ENCODE measurements at places on chromosomes 1 and 21.

- DNase-seq, result no peak
These were observed 64.2 kb downstream of the GPR137B start for GRCh38 chr1:236206548-236206947.

DNA sequence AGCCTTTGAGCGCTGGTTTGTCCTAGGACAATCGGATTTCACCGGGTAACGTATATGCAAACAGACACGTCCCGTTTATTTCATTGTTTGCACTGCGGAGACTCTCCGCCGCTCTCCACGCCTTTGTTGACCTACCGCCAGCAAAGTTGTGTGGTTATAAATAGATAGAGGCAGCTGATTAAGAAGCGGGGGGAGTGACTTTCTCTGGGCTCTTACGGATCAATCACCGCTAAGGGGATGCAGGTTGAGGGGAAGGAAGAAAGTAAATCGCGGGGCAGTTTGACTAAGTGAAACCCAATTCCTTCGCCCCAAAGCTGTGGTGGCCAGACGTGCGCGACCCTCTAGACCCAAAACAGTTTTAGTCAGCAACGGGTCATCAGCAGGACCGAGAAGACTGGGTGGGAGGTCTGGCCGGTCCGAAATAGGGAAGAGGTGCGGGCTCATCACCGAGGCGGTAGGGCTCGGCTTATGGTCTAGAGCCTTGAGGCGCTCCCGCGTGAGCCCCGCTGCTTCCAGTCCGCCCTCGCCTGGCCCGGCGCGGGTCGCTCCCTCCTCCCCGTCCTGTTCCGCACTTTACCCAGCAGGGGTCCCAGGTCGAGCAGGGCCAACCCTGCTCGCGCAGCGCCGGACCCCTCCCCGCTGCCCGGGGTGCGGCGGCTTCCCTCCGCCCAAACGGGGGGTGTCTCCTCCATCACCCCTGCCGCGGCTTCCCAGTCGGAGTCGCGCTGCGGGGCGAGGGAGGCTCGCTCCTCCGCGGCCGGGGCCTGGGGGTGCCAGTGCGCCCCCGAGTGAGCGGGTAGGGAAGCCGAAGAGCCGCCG is 120.8 kb upstream of the RRP15 start:
- DNase-seq, result peak; percentile 30

DNA sequence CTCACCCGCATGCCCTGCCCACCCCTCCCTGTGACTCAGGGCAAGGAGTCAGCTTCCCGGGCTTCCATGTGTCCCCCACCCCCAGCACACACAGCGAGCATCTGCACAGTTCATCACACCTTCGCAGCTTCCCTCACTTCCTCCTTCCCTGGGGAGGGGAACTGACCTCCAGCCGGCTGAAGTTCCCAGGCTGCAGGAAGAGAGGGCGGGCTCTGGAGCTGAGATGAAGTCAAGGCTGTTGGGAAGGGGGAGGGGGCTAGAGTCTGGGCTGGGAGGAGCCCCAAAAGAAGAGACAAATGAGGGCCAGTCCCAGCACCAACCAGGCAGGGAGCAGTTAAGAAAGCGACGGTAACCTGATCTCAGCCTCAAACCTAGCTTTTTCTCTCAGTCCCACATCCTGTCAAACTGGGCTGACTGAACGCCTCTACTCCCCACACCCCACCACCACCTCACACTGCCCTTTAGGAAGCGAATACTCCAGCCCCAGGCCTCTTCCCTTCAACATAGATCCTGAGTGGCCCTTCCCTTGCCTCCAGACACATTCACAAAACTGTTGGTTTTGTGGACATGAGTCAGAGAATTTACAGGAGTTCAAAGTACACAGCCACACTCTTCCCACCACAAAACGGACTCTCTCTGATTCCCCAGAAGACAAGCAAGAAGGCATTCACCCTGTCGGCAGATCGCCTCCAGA is 1.8 kb downstream of the RHOC start:
- no peak for DNase-seq

DNA sequence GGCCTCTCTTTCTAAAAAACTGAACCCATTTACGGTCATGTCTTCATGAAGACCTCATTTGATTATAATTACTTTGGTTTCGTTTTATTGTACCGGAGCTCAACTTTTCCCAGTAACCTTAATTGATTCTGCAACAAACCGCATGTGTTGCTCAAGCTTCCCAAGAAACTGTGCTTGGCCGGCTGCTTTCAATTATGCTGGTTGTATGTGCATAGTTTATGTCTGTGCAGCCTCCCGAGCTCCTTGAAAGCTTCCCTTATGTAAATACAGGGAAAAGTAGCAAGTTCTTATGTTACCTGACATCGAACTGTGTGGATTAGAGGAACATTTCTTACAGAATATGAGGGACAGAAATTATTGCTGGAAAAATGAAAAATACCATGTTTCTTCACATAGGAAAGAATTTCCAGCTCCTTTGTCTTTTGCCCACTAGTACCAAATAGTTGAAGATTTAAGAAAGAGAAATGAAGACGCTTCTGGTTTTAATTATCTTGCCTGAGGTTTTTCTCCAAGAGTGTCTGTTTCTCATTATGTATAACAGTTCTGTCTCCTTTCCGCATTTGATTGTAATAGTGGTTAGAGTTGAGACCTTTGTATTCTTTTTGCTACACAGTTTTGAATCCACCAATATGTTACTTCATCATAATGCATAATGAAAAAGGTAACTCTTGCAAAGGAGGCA is 2.1 kb downstream of the VCAM1 start:
- no peak for DNase-seq

GRCh38 chr1:112925015-112925414 is 31.0 kb downstream of the SLC16A1 start:
- DNase-seq, result no peak

DNA sequence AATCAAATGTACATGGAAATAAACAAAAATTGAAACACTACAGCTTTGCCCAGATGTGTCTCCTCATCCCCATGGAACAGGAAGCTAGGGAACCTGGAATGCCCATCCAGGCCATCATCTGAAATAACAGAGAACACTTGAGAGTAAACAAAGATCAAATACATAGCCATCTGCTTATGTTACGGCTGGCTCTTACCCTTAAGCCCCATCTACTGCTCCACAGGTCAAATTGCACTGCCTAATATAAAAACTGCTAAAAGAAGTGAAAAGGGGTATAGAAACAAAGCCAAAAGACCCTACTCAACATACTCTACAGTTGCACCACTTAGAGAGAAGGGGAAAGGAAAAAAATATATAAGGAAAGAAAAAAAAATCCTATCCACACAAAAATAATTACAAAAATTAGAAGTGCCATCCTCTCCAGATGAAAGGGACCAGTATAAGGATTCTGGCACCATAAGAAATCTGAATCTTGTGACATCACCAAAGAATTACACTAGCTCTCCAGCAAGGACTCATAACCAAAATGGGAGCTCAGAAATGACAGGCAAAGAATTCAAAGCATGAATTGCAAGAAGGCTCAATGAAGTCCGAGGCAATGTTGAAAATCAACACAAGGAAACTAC is 26.9 kb downstream of the OR6Y1 start:
- DNase-seq, result peak; percentile 22

DNA sequence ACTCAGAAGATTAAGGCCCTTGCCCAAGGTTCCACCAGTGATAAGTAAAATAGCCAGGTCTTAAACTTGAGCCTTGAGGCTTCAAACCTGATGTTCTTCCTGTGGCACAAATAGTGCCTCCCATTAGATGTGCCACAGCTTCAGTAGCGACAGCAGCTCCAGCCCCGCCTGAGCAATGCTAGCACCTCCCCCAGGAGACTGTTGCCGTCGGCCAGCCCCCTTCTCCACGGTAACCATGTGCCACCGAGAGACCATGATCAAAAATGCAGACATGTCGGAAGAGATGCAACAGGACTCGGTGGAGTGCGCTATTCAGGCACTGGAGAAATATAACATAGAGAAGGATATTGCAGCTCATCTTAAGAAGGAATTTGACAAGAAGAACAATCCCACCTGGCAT is 32.2 kb downstream of the KLHDC7A start:
- DNase-seq, result no peak

DNA sequence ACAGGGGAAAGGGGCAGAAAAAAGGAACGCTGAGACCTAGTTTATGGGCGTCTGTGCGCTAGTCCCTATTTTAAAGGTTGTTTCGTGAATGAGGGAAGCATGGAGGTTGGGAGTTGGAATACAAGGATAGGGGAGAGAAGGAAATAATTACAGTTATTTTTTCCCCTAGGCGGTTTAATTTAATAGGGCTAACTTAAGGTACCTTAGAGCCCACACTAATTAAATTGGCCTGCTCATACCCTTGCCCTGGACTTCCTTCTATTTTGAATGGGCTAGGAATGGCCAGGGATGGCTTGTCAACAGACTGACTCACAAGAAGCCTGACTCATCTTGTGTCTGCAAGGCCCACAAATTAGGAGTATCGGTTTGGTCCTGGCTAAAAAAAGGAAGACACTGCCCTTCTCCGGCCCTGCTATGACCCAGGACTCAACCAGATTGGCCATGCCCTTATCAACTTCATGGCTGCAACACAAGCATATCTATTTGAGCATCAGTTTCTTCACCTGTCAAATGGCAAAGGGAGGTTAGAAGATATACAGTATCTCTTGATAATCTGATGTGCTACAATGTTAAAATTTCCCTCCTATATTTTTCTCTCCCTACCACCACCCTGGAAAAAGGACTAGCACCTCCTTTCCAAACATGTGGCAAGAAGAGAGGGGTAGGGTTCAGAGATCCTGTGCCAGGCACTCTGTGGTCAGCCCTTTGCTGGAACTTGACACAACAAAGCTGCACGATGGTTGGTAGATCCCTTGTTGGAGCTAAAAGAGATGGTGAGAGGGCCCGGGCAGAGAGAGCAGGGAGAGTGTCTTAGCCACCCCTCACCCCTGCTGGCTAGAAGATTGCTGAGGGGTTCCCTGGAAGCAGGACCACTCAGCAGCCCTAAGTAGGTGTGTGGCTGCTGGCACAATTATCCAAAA is 2.2 kb upstream of the SSBP3 start:
- DNase-seq, result no peak

DNA sequence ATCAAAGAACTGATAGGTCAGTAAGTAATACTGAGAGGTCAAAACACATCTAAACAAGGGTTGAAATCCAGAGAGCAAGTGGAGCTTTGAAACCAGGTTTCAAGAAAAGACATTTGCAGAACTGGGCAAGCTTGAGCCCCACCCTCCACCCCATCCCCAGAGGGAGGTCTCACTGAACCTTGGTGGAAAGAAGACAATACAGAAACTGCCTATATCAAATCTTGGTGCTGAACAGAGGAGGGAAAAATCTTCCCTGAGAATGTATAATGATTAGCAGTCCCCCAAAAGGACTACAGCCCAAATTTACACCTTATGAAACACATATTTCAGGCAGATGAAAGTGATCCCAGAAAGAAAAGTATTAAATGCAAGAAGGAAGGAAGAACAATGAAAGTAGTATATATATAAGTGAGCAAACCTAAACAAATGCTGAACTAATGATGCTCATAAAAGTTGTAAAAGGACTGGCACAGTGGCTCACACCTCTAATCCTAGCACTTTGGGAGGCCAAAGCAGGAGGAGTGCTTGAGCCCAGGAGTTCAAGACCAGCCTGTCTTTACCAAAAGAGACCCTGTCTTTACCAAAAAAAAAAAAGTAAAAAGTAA is 12.4 kb downstream of the ZBTB17 start:
- DNase-seq, result no peak

DNA sequence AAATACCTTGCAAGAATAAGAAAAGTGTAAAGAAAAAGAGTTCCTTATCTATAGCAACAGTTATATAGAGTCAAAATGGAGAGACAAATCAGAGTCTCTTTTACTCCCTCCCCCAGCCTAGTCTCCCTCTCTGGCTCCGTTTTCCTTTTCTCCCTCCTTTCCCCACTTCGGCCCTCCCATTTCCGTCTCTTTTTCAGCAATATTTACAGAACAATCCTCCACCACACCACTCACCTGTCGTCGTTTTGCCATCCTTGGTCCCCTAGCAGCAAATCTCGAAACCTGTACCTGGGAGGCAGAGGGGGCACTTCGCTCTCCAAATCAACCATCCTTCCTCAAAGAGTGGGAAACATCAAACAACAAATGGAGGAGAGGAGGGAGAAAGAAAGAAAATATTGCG is 259 bp downstream of the KCNT2 start:
- DNase-seq, result no peak

Measured in NCI-H1092 (cell line).